Head of caudate nucleus (tissue), 42 donors: ENCODE measurements at places on chromosomes 1 and 21.
A peak's percentile ranks its signal among the peaks of the same experiment; 100 is the strongest.

DNA sequence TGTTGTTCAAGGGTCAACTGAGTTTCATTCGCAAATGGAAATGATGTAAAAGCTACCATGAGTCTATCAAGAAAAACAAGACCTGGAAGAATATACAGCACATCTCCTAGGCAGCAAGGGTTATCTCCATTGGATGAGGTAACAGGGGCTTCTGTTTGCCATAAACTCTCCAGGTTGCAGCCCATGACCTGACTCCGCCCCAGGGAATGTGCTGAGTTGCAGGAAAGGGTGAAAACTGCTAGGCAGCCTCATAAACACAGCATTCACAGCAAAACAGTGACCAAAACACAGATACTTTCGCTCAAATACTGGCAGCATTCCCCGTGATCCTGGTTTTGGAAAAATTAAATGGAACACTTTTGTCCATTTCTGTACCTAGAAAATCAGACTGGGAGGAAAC is 20.2 kb upstream of the ACTA1 start:
- no peak for DNase-seq

DNA sequence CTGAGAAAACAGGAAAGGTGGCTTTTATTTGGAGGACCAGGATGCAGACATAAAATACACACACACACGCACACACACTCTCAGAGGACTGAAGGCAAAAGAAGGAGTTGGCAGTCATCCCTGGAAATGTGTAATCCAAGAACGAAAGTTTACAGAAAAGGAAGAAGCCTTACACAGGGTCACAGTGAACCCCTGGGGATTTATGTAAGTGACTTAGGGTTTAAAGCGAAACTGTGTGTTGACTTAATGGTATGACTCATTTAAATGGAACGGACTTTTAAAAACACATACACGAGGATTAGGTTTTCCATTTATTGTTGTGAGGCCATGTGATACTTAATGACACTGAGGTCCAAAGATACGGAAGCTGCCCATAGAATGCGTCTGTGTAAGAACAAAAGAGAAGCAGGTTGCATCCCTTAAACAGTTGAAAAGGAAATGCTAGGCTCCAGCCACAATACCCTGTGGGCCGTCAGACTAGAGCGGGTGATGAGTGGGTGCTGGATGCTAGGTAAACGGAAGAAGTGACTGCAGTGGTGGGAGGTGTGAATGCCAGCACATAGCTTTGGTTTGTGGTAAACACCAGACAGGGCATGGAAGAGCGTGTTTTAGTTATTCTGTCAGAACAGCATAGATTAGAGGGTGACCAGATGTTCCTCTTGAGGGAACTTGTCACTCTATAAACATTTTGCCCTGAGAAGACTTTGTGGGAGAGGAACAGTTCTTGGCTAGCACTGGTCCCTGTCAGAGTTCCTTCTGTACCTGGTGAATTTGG is 21.6 kb upstream of the BCL10 start:
- DNase-seq = no peak

- no peak for DNase-seq
Measured at GRCh38 chr1:32749332-32749731, 46.8 kb upstream of the SYNC start.

DNA sequence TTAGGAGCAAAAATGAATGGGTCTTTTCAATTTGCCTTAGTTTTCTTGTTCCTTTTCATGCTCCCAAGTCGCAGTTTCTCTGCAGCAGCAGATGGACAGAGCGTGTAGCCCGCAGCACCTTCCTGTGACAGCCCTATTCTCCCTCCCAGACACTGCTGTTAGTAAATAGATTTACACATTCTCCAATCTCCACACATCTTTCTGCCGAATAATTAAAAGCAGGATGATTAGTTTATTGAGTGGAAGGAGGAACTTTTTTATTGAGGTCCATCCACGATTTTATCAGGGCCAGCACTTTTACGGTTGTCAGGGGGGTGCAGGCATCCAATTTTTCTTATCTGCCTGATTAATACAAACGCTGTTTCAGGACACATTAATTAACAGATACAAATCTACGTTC is 98.2 kb upstream of the USH2A start:
- DNase-seq = no peak

- no peak for DNase-seq
Measured at GRCh38 chr1:62327360-62328055, 8.3 kb upstream of the KANK4 start.

DNA sequence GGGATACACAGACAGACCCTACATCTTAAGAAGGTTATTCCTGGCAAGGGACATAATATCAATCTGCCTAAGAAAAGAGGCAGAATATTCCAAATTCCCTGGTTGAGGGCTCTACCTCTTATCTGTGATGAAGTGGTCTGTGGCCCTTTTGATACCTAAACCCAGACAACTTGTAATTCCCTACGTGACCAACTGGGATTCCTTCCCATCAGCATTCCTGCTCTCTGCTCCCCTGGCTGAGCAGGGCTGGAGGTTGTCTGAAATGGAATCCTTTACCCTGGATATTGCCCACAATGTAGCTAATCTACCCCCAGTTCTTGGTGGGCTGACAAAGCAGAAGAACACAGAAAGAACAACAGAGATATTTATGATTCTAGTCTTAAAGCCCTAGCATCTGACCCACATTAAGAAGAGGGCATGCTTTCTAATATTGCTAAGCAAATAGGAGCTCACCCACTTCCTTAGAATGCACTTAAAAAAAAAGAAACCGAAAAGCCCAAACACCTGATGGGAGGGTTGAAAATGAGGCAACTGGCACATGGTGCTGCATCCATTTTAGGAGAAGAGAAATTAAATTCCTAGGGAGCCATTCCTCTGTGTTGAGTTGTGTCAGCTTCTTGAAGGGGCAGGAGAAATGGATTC is 36.8 kb downstream of the GADD45A start:
- DNase-seq = no peak

DNA sequence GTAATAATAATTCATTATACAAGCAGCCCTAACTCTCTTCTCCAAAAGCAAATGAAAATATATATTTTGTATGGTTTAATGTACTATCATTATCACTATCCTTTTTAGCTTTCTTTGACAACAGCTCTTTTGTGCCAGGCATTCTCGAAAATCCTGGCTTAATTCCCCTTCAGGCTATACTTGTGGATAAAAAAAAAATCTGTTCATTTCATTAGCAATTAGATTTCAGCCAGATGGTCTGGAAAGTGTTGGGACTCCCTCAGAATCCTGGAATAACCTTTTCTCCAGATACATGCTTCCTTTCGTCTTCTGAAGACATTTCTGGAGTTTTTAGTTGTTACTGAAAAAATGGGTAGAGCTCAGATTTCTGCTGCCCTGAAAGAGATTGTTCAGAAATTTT is 83.4 kb upstream of the PLPPR4 start:
- DNase-seq = no peak

- DNase-seq = peak; percentile 78
Measured at GRCh38 chr1:228745497-228745896, 10.2 kb downstream of the RHOU start.

DNA sequence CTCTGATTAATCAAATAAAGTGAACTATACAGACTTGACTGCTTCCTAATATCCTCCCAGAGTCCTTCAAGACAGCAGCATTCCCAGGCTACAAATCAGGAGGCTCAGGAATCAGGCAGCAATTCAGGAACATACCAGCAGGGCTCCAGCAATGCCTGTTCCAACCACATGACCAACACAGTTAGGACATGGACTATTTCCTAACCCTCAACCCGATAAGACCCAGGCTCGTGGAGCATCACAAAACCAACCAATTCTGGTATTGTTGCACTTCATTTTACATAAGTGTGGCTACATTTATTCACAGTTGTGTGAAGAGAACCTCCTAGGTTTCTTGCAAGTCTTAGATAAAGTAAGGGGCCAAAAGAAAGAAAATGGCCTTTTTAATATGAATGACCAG is 546.2 kb upstream of the ADGRL2 start:
- no peak for DNase-seq

GRCh38 chr21:34732388-34732821 is 63.6 kb downstream of the CLIC6 start:
- no peak for DNase-seq

- no peak for DNase-seq
Measured at GRCh38 chr1:228793032-228793431, 57.8 kb downstream of the RHOU start.

GRCh38 chr1:187961895-187962294 is 1133.1 kb downstream of the PLA2G4A start:
- DNase-seq = no peak

DNA sequence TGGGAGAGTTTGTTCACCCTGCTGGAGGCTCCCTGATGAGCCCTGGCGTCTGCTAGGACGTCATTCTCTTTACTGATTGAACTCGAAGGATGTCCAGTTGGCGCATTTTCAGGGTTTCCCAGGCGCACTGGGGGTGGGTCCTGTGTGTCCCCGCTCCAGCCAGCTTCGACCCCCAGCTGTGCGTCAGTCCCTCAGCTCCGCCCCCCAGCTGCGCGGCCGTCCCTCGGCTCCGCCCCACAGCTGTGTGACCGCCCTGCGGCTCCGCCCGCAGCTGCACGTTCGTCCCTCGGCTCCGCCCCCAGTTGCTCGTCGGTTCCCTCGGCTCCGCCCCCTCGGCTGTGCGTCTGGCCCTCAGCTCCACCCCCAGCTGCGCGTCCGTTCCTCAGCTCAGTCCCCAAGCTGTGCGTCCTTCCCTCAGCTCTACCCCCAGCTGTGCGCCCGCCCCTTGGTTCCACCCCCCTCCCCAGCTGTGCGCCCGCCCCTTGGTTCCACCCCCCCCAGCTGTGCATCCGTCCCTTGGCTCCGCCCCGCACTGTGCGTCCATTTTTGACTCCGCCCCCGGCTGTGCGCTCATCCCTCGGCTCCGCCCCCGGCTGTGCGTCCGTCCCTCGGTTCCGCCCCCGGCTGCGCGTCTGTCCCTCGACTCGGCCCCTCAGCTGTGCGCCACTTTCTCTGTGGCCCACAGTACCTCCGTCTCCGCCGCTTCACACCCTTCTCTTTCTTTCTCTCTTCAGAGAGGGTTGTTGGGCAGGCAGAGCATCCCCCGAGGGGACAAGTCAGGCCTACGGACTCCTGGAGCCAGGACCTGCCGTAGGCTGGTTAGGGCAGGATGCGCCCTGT is 61.3 kb downstream of the FAAP20 start:
- peak; percentile 97 for DNase-seq

- no peak for DNase-seq
Measured at GRCh38 chr21:23837564-23837963, 1769.7 kb downstream of the MRPL39 start.

DNA sequence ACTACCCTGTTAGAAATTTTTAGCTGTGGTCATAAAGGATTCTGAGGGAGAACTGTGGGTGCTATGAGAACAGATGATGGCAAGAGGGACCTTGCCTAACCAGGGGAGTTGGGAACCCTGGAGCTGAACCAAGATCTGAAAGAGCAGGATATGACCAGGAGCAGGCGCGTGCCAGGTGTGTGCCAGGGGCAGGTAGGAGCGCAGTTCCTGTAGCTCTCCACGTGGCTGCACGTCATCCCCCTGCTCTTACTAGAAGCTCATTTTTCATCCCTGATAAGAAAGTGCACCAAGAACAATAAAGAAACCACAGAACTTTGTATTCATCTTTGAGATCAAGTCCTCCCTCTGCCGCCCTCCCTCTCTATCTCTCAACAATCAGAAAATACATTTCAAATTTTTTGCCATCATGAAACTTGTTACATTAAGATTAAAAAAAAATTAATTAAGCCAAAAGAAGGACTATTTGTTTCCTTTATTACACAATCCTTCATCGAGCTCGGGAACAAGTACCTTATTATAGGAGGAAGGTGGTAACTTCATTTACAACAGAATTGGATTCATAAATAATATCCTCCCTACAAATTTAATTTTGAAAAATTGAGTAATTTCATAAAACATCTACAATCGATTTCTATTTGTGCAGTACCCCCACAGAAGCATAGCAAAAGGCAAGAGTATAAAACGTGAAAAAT is 78.5 kb downstream of the SLC35F3 start:
- DNase-seq = no peak

DNA sequence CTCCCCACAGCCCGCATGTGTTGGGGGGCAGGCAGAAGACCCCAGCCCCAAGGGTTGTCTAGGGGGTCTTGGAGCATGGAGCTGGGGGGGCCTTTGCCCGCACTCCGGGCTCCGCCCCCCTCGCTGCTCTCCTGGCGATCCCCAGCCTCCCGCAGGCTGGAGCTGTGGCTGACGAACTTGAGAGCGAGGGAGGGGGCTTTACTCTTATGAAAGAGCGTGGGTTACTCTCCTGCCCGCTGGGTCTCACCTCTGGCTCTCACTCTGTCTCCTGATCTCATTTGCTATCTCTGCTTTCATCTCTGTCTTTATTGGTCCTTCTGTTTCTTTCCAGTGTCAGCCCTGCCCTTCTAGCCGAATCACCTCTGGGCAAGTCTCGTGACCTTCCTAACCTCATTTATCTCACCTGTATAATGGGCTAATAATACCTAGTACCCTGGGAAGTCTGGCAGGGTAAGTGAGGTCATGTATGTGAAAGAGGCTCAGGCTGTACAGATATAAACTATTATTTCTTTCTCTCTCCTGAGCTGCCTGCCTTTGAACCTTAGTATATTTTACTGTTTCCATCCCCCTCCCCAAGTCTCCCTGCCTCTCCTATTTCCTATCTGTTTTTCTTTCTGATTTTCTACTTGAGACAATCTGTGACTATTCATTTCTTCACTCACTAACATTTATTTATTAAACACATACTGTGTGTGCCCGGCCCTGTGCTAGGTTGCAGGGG is 731 bp downstream of the EFNA4 start:
- DNase-seq = no peak

GRCh38 chr1:90716552-90717355 is at the start of gene BARHL2:
Gene BARHL2, minus strand, starts transcription at chr1:90717302. Its CDS starts 107 bp downstream, at chr1:90717195.
- DNase-seq = no peak

- DNase-seq = no peak
Measured at GRCh38 chr1:112040891-112041740, 51.6 kb upstream of the KCND3 start.

DNA sequence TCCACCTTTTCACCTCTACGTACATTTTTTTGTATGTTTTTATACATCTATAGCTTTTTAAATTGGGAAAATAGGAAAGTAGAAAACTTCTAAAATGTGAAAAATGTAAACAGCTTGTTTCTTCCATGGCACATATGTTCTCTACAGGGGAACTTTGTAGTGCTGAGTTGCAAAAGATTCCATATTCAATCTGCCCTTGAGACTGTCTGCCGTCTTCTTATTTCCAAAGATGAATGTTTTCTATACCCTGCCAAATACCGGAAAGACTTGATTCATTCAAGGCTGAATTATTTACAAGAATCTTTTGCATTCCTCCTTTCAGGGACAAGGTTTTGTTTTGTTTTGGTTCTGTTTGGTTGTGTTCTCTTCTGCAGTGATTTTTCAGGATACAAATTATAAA is 1334.5 kb upstream of the ADGRL4 start:
- no peak for DNase-seq

DNA sequence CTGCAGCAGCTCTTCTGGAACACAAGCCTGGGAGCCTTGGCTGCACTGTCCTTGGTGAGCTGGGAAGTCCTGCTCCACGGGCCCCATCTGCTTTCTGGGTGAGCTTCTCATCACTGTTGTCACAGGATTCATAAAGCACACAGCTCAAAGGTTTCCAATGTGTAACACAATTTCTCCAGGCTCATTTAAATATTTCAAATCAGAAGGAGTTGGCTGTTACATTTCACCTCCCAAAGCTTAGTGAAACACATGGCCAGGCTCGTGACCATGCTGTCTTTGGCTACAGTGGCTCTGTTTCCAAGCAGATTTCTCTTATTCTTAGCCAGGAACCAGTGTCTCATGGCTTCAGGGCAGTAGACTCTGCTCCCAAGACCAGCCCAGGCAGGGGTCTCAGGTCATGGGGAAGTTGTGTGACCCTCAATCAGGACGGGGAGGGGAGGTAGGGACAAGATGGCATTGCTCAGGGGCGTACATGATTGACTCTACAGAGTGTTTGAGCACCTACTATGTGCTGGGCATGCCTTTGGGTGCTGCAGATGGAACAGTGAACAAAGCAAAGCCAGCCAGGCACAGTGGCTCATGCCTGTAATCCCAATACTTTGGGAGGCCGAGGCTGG is 353.0 kb downstream of the NPHP4 start:
- no peak for DNase-seq
